ENCODE measurements at places on chromosomes 3 and 15.

DNA sequence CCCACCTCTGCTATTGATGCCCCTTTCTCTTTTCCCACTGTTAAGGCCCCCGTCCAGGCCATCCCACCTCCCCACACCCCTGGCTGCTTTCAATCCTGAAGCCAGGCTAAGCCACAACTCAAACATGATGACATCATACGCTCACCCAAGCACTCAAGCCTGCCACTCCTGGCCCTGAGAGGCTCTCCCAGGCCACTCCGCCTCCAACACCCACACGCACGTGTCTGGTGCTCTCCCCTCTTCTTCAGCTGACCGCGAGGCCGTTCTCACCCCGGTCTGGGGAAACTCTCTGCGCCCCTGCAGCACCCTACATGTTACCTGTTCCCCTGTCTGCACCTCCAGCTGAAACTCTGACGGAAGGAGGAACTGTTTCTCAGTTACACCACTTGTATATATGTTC lies 6.2 kb downstream of the ZXDC start:
- DNase-seq = no peak

- no peak for DNase-seq
These were observed 239.3 kb upstream of the C2CD4B start for GRCh38 chr15:62404194-62404985.

DNA sequence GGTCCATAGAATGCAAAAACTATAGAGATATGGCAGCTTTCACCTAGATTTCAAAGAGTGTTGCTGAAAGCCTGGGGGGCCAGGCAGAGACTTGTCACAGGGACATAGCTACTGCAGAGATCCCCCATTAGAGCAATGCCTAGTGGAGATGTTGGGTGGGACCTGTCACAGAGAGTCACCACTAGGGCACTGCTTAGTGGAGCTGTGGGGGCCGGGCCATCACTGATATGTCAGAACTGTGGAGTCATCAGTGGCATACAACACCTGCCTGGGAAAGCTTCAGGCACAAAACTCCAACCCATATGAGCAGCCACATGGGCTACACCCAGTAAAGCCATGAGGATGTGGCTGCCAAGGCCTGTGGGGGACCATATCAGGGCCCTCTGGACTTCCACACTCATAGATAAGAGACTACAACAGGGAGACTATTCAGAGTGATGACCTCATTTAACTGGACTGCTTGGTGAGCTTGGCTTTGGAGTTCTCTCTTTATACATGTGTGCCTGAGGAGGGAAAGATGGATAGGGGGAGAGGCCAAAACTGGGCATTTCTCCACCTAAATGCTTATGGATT lies 176.3 kb downstream of the ZNF621 start:
- DNase-seq = no peak

DNA sequence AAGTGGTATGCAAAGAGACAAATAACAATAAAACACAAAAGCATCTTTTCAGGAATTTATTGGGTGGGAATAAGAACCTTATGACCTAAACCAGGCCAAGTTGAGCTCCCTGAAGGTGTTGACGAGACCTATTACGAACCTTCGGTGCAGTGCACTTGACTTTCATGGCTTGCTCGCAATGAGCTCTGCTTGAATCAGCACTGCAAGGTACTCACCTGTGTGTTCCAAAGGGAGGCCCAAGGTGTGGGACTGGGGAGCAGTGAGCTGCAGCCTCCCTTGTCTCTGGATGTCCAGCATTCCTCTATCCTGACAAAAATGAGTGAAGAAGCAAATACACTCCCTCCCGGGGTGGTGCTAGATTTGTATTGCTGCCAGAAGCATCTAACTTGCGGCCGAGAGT lies at the start of gene MDFIC2:
Gene MDFIC2 (minus strand): TSS at position 303 of the 400 bp plus-strand sequence. CDS start 665 bp downstream, outside the sequence.
- no peak for DNase-seq

DNA sequence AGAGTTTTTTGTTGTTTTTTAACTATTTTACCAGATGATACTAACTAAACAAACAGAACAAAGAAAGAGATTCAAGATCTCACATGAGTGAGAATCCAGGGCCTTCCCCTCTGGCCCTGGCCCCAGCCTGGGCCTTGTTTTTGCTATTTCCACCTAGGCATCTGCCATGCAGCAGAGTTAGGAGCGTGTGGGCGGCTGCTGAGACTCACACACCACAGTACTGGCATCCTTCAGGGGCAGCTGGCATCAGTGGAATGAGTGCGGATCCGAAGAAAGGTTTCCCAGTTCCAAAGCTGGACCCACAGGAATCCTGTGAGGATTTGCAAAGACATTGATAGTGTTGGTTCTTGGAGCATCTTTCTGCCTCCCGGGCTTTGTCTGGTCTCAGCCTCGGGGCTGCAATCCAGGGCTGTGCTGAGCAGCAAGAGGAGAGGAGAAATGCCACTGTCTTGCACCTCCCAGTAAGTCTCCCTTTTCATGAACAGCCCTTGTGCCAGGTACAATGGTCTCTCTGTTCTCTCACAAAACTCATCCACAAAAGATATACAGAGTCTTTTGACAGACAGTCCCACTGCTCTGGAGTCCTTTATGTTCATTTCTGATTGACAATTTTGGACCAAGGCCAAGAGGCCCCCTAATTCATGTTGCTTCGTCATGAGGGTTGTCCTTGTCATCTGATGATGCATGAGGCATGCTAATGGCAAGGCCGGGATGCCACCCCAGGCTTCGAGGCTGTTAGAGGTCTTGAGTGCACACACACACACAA lies 46.6 kb downstream of the APH1B start:
- no peak for DNase-seq

DNA sequence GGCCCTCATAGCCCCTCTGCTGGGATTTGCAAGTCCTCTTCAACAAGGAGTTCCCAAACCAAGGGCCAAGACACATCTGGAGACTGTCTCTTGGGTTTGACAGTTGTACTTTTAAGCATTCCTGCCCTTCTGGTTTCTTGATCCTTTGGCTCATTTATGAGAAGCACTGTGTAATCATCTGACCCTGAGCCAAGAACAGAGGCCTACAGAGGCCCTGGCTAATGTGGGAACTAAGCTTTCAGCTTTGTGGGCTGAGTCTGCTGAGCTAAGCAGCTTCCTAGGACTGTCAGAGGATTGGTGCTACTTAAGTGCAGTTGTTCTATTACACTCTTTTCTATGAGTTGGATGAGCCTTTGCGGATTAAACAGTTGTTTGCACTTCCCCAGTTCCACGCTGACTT lies 178.3 kb downstream of the KBTBD8 start:
- DNase-seq = no peak

GRCh38 chr3:64331605-64332004 lies 106.3 kb upstream of the PRICKLE2 start:
- no peak for DNase-seq

DNA sequence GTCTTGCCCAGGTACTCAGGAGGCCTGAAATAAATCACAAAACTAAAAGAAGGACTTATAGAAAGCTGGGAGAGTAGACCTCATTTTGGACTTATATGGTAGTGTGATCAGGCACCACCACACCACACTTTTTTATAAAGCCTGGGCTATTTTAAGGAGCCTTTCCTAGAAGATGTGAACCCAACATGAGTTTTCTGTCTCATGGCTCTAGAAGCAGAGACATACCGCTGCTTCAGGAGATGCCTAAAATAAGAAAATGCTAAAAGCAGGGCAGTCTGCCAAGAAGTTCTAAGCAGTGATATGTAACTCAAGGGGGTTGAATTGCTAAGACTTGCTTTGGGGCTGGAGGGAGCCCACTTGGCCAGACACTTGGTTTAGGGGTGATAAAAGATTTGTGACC lies 49.6 kb downstream of the SUMF1 start:
- no peak for DNase-seq

DNA sequence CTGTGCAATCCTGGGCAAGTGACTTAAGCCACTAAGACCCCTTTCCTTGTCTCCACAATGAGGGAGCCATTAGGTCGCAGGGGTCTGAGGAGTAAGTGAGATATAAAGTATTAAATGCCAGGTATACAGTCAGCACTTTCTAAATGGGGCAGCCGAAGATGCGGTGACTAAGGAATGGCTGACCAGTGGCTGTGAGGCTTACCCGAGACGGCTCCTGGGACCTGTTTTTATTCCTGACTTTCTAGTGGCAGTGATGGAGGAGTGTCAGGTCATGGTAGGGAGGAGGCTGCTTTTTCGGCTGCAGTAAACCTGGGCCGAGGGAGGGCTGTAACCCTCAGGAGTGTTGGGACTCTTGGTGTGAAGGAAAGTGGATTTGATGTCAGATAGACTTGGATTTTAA lies 52.3 kb downstream of the TRAK1 start:
- no peak for DNase-seq

GRCh38 chr3:165669504-165669903 lies 167.7 kb downstream of the BCHE start:
- no peak for DNase-seq

DNA sequence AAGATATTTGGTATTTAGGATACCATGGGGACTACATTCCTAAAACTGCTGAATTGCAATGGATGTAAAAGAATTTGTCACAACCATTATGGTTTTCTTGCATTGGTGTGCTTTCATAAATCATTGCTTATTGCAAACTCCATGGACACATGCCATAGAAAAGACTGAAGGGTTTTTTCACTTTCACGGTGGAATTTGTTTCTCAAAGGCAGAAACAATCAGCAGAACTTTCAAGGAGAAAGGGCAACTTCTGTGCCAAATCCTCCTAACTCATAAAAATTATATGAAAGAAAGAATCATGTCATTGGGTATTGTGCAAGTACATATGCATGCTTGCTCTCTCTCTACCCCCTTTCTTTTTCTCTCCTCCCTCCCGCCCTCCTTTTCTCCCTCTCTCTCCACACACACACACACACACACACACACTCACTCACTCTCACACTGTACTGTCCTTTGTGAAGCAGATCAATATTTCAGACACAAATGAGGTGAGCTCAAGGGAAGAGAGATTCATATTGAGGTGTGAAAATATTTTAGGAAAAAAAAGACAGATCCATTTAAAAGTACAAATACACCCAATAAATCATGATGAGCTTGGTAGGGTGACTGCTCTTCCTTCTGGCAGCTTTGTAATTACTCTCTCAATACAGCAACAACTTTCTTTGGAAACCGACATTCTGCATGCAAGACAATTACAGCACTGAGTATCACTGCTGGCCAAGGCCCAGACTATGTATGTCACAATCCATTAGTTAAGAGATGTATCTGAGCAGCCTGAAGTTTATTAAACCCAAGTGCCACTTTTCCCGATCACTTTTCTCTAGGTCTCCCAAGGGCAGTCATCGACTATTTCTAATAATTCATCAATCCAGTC lies 492.6 kb downstream of the TUSC7 start:
- DNase-seq = no peak

DNA sequence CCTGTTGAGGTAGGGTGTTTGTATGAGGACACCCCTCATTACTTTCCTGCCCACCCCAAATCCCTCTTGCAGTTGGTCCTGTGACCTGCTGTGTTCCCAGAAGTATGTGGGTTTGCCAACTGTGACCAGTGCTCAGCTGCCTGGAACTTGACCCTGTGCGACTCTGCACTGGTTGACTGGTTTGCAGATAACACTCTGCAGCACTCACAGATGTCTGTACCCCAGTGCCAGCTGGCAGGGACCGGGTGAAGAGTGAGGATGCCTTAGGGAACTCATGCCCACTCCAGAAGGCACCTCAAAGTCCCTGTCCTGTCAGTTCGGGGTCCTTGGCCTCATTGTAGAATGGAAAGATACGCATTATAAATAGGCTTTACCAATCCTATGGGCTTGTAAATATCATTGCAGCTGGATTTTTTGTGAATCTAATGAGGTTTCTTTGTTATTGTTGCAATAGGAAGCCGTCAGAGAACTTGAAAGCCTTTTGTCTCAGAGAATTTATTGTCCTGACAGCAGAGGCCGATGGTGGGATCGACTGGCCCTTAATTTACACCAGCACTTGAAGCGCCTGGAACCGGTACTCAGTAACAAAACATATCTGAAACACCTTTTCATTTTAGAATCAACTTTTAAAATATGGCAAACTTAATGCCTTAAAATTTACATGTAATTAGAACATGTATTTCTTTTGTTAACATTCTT lies 18.2 kb downstream of the FAN1 start:
- peak; percentile 44 for DNase-seq

DNA sequence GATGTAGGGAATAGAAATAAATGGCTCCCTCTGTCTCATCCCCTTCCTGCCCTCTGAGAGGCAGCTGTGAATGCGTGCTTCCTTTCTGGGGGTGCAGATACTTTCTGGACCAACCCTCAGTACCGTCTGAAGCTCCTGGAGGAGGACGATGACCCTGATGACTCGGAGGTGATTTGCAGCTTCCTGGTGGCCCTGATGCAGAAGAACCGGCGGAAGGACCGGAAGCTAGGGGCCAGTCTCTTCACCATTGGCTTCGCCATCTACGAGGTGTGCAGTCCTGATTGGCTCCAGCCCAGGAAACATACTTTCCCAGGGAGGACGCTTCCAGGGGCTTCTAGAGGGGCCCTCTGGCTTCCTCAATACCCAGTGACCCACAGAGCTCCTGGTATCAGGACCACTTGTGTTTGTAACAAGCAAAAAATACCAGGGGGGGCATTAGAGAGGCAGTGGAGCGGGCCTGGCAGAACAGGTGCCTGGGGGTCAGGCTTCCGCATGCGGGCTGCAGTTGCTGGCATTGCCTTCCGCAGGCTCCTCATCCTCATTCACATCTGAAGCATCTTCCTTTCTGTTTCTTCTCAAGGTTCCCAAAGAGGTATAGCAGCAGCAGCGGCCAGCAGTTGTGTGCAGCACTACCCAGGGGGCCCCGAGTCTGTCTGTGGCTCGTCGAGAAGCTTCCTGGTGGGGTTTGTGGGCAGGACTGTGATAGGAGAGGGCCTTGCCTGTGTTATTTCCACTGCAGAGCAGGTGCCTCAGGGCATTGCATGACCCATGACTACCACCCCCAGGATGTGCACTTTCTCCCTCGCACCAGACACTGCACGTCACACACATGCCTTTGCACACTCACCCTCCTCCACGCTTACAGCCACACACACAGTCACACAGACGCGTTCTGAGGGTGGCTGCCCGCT lies 42.5 kb downstream of the CAPN3 start:
- DNase-seq = no peak

GRCh38 chr3:81726132-81726531 lies 35.3 kb downstream of the GBE1 start:
- no peak for DNase-seq

GRCh38 chr3:172170841-172171240 lies 131.5 kb downstream of the FNDC3B start:
- no peak for DNase-seq

- DNase-seq = no peak
These were observed 360.4 kb upstream of the CDIN1 start for GRCh38 chr15:36218991-36219390.

DNA sequence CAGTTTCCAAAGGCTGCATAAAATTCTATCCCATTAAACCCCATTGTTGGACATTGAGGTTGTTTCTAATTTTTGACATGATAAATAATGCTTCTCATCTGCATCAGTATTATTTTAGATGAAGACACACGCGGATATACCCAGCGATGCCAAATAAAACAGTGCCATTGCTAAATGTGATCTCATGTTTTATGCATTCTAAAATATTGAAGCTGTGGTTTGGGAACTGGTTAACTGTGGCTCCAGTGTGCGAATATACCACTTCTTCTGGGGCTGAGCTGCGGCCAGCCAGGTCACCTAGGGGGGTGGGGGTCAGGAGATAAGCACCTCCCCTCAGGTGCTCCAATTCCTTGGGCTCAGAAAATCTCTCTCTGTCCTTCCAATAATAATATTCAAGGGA lies 230.0 kb downstream of the ADAMTS9 start:
- DNase-seq = no peak

- DNase-seq = no peak
These were observed 29.8 kb upstream of the ARHGEF3 start for GRCh38 chr3:56831572-56831971.
